ENCODE measurements at places on chromosomes 4 and X. TPM values are rescaled to one million over a fixed set of nuclear protein-coding genes. Genes with fewer than 3 reads are reported as not detected.

The ITM2A gene
- 1.7 TPM for total RNA-seq

The P2RY4 gene
- total RNA-seq, result not detected

The IL13RA1 gene
- 42.4 TPM for total RNA-seq

The NPNT gene
- total RNA-seq, result 19.7 TPM

The GAGE12H gene
- total RNA-seq, result not detected

The SSX2B gene
- not detected for total RNA-seq

The SFRP2 gene
- not detected for total RNA-seq

The NXF3 gene
- not detected for total RNA-seq

All from nasal cavity respiratory epithelium epithelial cell of viscerocranial mucosa (primary cell).